ENCODE measurements at places on chromosomes 7 and 10.

- DNase-seq: no peak
These were observed 58.5 kb downstream of the PAX2 start for GRCh38 chr10:100803908-100804307.

DNA sequence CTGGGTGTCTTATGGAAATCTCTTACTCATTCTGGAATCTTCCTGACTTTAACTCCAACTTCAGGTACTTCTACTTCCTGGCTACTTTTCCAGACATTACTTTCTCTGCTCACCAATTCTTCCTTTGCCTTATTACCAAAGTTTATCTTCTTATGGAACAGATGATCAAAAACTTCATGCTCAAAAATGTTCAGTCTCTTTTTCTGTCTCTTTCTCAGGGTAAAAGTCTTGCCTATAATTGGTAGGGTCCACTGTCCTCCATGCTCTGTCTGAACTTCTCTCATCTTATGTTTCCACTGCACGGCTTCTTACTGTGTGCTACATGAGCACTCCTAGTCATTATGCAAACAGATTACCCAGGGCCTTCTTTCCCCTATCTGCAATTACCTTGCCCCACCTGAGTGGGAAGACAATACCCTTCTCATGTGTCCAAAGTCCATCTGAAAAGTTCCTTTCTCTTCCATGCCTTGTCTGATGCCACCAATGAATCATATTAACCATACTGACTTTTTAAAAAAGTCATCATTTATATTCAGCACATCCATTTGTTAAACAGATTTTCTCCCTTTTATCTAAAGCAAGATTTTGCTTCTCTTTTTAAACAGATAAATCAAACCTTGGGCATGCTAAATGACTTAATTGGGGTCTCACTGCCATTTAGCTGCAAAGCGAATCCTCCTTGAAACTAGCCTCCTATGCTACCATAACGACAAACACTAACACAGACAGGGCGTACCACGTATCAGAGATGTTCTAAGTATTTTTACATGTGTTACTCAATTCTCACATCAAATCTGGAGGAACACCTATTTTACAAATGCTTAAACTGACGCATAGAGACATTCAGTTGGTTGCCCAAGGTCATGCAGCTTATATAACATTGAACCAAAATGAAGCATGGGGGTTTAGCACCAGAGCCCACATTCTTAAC, 48.8 kb downstream of the SEMA3C start:
- DNase-seq: no peak

DNA sequence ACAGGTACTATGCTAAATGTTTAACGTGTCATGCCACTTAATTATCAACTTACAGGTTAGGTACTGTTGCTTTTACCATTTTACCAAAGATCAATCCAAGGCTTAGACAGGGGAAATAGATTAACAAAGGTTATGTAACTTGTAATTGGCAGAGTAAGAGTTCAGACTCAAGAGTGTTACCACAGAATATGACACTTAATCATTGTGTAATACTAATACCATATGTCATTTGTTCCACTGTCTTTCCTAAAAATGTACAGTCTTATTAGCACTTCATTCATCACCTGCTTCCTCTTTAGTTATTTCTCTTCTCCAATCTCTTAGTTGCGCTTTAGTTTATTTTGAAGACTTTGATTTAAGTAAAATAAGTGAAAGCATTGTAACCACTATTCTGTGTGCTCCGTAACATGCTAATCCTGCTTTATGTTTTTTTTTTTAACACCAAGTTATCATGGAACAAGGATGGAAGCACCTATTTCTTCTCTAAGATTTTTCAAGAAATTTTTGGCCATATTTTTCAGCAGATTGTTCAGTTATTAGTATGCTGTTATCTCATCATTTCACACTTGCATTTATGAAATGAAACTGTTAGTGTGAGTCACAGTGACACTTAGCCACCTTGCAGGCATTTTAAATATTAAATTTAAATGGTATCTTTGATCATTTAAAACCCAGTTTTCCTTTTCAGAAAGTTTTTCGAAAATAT, 197.3 kb downstream of the PHF14 start:
- DNase-seq: no peak

DNA sequence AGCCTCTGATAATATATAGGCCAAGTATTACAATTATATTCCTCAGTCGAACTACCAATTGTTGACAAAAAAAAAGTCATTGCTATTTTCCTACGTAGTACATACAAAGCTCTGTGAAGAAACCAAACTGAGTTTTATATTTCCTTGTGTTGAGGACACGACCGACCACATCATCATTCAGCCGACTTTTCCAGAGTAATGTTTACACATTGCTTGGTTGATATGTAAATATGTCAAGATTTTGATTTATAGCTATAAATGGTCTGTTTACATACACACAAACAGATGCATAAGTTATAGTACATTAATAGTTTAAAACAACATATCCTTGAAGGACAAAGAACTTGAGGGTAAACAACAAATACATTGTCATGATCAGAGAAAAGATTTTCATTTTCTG, 121.5 kb downstream of the CRPPA start:
- no peak for DNase-seq

GRCh38 chr7:47318395-47319182, 263.3 kb downstream of the TNS3 start:
- DNase-seq: no peak

DNA sequence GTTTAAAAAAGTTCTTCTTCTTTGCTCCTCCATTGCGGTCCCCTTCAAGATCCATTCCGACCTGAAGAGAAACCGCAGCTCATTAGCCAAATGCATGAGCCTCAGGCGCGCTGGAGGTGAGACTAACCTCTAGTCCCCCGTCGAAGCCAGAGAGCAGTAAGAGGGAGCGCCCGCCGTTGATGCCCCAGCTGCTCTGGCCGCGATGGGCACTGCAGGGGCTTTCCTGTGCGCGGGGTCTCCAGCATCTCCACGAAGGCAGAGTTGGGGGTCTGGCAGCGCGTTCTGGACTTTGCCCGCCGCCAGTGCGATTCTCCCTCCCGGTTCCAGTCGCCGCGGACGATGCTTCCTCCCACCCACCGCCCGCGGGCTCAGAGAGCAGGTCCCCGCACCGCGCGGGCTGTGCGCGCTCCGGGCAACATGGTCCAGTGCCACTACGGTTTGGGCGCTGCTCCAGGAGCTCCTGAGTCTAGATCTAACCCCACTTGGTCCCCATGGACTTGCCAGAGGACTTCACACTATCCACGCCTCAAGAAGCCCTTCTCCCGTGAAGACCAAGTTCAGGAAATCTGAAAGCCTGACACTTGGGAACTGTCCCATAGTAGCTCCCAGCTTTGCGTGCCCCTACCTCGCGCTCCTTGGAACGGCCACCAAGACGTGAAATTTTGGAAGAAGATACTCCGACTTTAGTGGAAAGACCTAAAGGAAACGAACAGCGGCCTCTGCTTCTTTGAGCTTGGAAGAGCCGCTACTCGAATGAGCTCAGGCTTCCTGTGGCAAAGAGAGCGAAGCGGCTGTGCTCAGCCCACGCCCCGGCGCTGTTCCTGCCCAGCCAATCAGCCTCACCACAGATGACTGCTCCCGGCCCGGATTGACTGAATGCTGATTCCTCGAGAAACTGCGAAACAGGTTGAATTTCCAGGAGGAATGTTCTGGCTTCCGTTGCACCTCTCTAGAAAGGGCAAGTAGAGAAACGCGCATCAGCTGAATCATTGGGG, at the start of gene ABCB1:
ABCB1 (minus strand) TSS at position 755 of the 995 bp plus-strand sequence; CDS start at position 55, 700 bp downstream.
- peak; percentile 56 for DNase-seq
